ENCODE measurements at places on chromosomes 3 and 15.

DNA sequence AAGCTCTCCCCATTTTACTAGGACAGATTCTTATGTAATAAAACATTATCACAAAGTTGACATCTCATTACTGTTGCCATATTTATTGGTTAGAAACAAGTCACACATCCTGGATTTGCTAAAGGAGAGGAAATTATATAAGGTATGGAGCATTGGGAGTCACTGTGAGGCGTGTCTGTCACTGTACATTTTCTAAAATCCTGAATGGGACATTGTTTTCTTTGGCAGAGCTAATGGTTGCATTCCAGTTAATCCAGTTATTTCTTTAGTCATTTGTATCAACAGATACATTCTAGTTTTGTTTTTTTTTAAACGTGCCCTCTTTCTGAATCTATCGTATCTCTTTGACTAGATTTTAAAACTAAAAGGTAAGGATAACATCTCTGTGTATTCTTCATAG, 70.2 kb upstream of the MITF start:
- DNase-seq = no peak

DNA sequence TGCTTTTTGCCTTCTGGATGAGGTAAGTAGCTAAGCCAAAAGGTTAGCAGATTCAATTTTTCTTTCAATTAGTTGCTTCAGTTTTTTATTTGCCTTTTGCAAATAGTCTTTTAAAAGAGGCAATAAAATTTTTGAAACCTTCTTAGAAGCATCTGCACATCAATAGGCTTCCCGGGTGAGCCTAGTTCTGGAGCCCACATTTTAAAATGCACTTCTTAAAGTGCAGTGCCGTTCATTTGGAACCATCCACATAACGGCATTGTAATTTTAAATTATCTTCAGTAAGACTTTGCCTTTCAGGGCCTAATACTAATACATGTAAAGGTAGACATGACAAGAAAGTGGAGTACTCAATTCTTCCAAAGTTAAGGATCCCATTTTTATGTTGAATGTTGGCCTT, 269.2 kb downstream of the THSD4 start:
- DNase-seq = no peak

DNA sequence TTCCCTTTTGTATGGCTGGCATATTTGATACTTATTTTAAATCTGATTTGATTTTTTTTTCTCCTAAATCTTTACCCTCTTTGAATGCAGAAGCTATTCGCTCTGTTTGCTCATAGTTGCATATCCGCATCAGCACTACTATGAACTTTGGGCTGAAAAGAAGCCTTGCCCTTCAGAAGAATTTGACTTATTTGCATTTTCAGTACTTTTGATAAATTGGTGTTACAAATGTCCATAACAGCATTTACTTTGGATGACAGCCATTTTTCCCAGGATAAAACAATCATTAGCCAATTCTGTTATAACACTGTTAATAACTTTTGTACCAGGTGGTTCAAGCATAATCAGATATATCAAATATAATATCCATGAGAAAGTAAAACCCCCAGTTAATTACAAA, 129.5 kb downstream of the PLCL2 start:
- no peak for DNase-seq

GRCh38 chr3:186938716-186939115, 8.4 kb downstream of the ST6GAL1 start:
- no peak for DNase-seq

- no peak for DNase-seq
Measured at GRCh38 chr3:14363991-14364390, 38.4 kb upstream of the SLC6A6 start.

DNA sequence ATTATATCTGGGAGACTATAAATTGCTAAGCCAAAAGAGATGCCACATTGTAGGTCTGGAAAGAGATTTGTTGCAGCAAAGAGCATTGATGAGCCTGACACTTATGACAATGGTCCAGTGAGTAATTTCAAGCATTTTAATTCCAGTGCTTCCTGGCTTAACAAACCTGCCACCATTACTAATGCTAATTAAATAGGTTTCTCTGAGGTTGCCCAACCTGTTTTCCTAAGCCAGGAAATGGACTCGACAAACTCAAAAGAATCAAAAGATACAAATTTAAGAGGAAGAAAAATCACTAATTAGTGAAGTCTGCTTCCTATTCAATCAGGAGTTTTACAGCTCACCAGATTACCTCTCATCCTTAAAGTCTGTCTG, 36.7 kb upstream of the CTDSPL start:
- DNase-seq = no peak

DNA sequence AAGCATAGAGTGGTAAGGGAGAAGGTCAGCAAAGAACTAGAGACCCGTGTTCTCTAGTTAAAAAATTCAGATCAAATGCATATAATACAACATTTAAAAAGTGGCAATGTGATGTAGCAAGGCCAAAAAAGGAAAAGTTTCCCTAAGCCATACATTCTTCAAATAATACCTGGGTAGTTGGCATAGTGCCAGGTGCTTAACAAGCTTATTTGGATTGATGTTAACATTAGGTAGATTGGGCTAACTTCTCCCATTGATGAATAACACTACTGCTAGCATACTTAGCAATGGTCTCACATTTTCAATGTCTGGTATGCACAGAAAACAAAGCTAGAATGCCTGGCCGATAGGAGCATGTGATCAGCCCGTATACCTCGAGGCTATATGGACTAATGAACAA, 283.6 kb upstream of the RARB start:
- DNase-seq = no peak

DNA sequence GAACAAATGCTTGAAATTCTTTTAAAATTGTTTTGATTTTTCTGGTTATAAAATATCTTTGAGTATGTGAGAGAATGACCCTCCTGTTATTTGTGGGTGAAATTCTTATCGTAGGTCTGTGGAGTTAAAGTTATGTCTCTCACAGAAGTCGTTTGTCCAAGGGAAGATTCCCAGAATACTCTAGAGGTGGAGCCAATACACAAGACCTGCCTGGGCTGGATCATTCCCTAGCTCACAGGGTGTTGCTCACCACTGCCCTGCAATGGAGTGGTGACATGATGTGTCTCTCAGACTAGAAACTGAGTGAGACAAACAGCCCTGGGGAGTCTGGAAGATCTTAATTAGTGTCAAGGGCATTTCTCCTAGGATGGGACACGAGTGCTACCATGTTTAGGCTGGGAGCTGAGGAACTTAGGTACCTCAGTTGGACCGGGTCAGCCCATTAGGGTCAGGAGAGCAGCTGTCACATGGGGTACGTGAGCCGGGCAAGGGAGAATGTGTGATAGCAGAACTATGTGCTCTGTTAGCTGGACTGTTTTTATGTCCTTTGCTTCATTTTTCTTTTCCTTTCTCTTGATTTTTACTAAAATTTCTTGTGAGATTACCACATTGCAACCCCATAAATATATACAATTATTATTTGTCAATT, 53.6 kb upstream of the MYO5C start:
- DNase-seq = no peak

DNA sequence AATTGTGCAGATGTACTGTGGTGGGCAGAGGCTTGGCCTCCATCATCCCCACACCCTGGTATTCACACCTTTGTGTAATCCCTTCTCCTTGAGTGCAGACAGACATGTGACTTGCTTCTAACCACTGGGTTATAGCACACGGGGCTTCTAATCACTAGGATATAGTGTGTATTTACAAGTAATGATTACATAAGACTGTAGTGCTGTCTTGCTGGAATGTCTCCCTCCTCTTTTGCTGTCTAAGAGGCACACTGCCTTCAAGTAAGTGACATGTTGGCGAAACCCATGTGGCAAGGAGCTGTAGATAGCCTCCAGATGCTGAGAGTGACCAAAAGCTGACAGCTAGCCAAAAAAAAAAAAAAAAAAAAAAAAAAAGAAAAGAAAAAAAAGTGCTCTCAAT, 542.7 kb upstream of the MDFIC2 start:
- DNase-seq = no peak

GRCh38 chr15:61315471-61315870, 86.4 kb upstream of the RORA start:
- DNase-seq = no peak

Data from NCI-H1436 (cell line).